ENCODE measurements at places on chromosomes 16 and 17.

GRCh38 chr17:50198026-50198669 lies 3.3 kb downstream of the COL1A1 start:
- DNase-seq = peak; percentile 11

DNA sequence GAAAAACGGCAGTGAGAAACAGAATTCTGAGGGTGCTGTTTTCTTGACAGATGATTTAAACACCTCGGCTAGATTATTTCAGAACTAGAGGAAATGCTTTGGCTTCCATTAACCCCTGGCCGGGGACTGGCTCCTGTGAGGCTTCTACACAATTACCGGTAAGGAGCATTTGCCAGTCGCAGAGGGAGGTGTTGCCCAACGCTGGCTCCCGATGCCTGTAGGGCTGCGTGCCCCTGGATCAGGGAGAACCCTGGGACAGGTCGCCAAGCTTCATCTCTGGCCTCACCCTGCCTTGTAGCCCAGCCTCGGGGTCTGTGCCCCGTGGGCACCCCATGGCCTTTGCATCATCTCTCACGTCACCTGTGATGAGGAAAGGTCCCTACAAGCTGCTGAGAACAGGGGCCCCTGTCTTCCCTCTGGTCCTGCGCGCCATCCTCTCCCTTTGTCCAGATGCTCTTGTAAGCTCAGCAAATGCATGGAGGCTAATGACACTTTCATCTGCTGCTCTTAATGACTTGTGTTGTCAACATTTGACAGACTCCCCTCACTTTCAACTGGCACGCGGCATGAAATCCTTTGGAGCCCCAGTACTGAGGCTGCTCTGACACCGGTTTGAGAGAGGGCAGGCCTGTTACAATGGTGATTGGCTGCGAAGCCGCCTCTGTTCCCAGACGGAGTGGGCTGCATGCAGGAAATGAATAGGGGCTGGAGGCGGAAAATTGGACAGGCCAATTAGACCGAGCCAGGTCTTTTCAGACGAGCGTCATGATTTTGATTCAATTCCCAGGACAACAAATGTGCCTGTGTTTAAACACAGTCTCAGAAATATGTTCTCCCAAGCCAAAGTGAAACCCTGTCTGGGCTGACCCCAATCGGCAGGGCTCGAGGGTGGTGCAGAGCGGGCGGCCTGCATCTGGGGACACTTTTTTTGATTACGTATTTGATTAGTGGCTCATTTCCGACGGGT lies 85.5 kb upstream of the DOC2B start:
- DNase-seq = peak; percentile 27

DNA sequence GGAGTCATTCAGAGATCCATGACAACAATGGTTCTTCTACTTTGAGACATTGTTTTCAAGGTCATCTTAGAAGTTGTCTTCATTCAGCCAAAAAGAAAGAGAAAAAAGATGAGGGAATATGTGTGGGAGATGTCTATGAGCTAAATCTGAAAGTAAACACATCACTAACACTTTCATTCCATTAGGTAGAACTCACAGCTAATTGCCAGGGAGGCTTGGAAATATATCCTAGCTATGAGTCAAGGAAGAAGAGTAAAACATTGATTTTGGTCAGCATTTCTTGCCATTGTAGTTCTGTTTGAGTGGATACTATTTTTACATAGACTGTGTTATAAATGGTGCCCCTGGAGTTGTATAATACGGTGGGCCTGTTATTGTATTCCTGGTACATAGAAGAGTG lies 316.4 kb upstream of the MYOCD start:
- no peak for DNase-seq

DNA sequence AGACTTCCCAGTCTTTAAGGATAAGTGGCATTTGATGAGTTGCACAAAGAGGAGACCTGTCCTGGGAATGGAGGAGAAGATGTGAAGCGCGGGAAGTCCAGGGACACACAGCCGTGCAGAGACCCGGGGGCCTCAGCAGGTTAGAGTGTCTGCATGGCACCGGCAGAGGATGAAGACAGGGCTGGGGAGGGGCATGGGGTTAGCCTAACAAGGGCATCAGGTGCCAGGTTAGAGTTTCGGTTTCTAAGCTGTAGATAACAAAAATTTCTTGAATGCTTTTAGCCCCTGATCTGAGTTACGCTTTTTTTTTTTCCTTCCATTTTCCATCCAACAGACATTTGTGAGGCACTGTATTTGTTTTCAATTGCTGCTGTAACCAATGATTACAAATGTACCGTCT lies 594.3 kb downstream of the MAF start:
- DNase-seq = no peak

DNA sequence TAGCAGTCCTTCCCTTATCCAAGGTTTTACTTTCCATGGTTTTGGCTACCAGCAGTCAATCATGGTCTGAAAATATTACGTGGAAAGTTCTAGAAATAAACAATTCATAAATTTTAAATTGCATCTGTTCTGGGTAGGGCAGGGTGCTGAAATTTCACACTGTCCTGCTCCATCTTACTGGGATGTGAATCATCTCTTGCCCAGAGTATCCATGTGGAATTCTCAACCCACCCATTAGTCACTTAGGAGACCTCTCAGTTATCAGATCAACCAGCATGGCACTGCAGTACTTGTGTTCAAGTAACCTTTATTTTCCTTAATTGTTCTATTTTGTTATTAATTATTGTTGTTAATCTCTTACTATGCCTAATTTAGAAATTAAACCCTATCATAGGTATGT lies 202.8 kb upstream of the CPHXL start:
- DNase-seq = no peak

- DNase-seq = peak; percentile 89
Measured at GRCh38 chr17:42322382-42323267, 34.3 kb downstream of the STAT5A start.

- DNase-seq = no peak
Measured at GRCh38 chr17:44174427-44174826, 3.9 kb downstream of the ASB16 start.

DNA sequence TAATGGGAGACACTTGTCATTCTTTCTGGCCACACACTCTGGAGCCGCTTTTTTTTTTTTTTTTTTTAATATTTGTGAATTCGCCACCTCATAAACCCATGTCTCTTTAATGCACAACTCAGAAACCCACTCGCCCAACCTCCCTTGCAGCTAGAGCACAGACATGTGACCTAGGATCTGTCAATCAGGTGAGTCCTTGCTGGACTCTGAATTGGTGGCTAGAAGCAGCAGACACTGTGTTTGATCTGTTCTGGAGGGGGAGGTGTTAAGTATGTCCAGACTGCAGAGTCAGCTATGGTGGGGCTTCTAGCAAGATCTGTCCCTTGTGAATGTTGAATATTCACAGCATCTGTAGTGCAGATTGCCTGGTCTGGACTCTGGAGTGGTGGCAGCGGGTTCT lies 112.1 kb downstream of the PRKCB start:
- no peak for DNase-seq
